ENCODE measurements at places on chromosomes 7 and 10.

DNA sequence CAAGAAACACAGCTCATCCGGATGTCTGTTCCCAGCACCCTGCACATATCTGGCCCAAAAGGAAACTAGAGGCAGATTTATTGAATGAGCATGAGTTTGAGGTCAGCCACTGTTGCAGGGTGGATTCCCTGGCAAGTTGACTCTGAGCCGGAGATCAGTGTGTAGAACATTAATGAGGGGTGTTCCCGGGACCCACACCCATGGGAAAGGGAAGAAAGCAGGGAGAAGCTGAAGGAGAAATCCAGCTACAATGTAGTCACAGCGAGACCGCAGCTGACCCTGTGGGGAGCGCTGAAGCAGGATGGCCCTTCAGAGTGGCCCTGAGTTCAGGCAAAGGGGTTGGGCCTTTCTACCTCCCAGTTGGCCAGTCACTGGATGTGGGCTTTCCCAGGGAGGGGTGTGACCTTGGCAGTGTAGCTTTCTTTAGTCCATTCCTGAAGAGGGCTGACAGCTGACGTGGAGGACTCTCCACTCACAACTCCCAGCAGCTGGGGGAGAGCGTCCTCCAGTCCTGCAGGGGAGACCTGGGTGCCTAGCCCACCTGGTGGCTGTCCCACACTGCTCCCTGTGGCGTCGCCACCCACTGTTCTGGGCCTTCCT is 324.2 kb upstream of the ZMIZ1 start:
- DNase-seq, result no peak

DNA sequence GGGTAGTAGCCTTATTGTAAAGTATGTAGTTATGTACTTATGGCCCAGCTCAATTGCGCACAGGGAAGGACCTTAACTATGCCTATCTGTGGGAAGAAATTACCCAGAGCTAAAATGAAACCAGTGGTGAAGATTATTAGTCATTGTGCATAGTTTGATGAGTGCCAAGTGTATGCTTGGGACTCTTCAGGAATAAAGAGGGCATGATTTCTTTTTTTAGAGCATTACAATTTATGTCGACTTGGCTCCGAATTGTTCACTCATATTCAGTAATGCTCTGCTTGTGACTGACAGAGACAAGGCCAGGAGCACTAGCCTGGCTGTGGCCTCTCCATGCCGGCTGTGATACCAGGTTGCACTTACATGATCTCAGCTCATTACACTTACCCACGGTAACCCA is 269.5 kb downstream of the TRIL start:
- DNase-seq, result no peak

DNA sequence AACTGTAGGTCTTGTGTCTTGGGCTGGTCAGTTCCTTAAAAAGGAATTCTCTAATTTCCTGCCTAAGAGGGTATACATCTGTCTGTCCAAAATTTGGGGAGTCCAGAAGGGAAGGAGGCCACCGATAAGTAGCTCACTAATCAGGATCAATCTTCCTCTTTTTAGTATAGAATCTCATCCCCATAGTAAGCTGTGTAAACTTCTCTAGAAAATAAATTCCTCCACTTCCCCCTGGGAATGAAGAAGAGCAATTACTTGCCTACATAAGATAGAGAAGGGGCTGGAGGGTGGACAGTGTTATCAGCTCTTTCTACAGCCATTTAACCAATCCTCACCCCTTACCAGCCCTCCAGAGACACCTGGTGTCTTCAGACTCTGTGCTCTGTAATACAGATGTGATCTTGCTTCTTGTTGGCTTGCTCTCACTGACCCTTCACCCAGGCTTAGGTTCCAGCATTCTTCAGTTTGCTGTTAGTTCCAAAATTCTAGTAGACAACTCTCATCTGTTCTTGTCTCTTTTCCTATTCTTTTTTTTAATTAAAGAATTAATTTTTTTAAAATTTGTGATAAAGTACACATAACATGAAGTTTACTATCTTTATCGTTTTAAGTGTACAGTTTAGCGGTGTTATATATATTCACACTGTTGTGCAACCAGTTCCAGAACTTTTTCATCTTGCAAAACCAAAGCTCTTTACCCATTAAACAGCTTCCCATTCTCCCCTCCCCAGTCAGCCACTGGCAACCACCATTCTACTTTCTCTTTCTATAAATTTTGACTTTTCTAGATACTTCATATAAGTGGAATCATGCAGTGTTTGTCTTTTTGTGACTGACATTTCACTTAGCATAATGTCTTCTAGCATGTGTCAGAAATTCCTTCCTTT is 6.5 kb upstream of the PRKAR2B start:
- no peak for DNase-seq

DNA sequence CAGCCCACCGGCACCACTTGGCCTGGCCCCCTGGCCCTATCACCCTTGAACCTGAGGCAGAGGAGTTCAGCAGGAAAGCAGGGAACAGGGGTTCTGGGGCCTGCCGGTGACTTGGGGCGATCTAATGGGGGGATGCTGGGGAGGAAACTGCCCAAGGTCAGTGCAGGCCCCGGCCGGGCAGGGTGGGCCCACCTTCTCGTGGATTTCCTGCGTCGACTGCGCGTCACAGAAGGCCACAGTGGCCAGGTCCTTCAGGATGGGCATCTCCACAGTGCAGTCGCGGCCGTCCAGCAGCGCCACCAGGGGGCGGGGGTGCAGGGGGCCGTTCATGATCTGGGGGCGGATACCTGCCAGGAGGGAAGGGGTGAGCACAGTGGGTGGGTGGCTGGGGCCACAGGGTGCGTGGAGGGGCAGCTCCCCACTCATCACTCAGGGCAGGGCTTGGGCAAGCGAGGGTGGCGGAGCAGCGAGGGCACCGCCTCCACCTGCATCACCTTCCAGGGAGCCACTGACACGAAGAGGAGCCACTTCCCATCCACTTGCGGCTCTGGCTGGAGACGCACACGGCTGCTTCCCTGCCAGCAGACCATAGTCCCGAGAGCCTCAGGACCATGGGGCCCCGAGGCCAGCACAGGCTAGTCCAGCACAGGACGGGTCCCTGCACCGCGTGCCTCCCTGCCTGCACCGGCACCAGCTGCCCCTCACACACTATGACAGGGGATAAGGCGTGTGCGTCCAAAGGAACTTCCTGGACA is 61.4 kb downstream of the ZRANB1 start:
- DNase-seq, result no peak

- peak; percentile 89 for DNase-seq
Observed at GRCh38 chr7:38463277-38464225, 167.6 kb downstream of the AMPH start.

- no peak for DNase-seq
Observed at GRCh38 chr7:19091550-19092200, 25.8 kb downstream of the TWIST1 start.

DNA sequence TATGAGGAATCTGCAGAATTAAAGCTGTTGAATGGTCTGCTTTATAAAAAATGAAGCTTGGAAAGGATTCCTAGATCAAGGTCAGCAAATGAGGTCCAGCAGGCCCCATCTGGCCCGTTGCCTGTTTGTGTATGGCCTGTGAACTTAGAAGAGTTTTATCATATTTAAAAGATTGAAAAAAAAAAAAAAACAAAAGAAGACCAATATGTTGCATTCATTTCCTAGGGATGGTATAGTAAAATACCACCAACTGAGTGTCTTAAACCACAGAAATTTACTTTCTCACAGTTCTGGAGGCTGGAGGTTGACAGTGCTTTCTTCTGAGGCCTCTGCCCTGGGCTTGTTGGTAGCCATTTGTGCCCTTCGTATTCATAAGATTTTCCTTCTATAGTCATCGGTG is 109.2 kb downstream of the PPP1R3A start:
- no peak for DNase-seq

Measured in stimulated activated CD4-positive, alpha-beta T cell treated with anti-CD3 and anti-CD28 coated beads, Interleukin-4, amount 100 ng/mL, for 1 hour (primary cell).